ENCODE measurements at places on chromosomes 16 and 17.

DNA sequence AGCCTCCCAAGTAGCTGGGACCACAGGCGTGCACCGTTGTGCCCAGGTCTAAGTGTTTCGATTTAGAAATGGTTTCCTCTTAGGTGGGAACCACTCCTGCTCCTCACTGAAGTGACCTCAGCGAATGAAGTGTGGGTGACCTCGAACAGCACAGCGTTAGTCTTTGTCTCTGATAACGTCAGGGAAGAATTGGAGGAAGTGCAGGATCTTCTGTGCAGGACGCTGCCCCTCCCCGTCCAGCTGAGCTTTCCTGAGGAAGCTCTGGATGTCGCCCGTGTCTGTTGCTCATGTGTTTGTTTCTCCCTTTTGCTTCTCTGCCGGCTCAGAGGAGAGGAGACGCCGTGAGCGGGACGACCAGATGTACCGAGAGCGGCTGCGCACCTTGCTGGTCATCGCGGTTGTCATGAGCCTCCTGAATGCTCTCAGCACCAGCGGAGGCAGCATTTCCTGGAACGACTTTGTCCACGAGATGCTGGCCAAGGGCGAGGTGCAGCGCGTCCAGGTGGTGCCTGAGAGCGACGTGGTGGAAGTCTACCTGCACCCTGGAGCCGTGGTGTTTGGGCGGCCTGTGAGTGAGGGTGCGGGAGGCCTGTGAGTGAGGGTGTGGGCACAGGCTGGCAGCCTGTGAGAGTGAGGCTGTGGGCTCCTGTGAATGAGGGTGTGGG lies 15.6 kb downstream of the SPG7 start:
- DNase-seq, result no peak

DNA sequence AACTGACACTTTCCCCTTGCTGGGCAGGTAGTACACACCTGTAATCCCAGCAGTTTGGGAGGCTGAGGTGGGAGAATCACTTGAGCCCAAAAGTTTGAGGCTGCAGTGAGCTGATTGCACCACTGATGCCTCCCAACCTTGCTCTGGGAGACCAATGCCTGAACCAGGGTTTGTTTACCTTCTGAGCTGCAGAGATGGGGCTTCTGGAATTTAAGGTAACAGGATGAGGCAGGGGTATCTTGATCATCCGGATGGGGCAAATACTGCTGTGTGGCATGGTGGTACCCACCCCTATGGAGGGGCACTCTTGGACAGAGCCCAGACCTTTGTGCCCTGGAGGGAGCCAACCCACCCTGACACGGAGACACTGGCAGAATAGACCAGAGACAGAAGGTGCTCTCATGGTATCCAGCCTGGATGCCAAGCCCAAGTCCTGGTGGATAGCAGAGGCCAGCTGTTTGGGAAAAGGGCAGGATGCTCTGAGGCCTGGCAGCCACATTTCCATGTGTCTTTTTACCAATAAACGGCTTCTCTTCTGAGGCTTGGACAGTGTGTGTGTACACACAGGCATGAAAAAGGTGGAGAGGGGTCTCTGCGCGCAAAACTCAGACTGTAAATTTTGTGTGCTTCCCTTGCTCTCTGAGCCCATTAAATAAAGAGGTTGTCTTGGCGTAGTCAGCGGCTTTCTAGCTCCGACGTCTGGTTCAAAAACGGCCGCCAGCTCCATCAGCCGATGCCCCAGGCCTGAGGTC lies 4.4 kb downstream of the ZNF48 start:
- DNase-seq, result no peak

GRCh38 chr17:28076144-28076543 lies 33.7 kb downstream of the NLK start:
- no peak for DNase-seq

DNA sequence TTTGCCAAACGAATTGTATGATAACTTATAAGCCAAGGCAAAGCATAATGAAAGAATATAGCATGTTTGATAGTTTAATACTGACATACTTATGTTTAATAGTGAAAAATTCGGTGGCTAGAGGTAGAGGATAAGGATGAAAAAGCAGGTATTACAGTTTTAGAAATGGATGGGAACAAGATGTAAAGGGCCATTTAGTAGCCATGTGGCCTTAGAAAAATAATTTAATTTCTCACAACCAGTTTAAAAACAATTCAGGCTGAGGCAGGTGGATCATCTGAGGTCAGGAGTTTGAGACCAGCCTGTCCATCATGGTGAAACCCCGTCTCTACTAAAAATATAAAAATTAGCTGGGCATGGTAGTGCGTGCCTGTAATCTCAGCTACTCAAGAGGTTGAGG lies 119.5 kb upstream of the NACA2 start:
- no peak for DNase-seq

GRCh38 chr16:70805787-70806186 lies 4.8 kb upstream of the VAC14 start:
- peak; percentile 91 for DNase-seq

GRCh38 chr16:16020291-16020690 lies 70.9 kb downstream of the ABCC1 start:
- DNase-seq, result no peak

GRCh38 chr17:29214215-29215146 lies 32.2 kb upstream of the CRYBA1 start:
- no peak for DNase-seq

GRCh38 chr17:62073993-62074392 lies 8.9 kb upstream of the MED13 start:
- no peak for DNase-seq

DNA sequence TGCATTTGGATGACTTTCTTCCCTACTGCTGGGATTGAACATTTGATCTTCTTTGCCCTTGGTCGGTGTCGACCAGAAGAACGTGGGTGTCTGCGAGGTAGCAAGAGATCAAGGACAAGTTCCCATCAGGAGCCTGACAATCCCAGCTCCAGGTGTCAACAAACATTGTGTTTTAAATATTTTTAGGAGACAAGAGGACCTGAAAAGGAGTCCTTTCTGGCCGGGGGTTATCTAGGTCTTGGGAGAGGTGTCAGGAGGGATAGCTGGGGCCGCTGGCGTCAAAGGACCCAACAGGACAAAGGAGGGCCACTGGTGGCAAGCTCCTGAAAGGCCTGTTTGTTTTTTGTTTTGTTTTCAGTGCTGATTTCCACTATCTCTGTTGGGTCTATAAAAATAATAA lies 308.4 kb upstream of the ERCC4 start:
- DNase-seq, result no peak

GRCh38 chr17:40707745-40708144 lies 4.2 kb upstream of the KRT24 start:
- no peak for DNase-seq

DNA sequence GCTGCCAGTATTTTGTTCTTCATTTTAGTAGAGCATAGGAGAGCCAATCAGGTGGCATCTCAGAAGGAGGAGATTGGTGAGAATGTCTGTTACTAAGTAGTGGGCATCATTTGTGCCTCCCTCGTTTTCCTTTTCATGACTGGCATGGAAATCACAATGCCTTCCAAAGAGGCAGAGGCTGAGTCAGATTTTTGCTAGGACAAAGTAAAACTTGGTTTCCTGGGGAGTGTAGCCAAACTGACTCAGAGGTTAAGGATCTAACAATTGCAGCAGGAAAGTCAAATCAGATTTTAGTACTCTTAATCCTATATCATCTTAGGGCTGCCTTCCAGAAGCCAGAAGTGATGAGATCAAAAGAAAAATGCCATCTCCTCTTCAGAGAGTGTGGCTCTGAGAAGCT lies 138.7 kb downstream of the ANKFN1 start:
- peak; percentile 90 for DNase-seq

DNA sequence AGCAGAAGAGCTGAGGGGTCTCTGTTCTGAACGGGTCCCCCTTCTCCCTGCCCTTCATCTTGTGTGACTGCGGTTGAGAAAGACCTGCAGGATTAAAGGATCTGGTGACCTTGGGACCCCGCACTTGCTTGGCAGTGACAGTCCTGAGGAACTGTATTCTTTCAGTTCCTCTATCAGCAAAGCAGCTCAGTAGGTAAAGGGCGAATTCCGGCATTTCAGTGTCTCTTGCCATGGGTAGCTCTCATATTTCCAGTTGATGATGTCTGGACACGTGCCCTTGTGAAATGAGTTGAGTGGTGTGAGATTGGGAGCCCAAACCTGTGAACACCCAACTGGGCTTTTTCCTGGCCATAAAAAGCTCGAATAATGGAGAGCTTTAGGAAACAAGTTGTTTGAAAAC lies 135.7 kb downstream of the PRKCA start:
- no peak for DNase-seq

DNA sequence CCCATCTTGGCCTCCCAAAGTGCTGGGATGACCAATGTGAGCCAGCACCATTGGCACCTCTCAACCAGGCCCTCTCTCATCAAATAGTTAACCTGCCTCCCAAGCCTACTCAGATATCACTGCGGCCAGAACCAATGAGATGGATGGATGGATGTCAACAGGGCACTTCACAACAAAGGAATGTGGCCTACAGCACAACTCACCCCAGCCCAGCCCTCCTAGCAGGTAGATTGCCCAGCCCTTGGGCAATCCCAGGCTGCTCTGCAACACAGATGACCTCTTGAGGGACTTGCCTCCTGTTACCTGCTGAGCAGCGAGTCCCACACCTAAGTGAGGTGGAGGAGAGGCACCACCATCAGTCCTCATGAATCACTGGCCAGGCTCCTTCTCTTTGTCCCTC lies 22.6 kb upstream of the KIFC3 start:
- DNase-seq, result no peak

All from EL (cell line).